ENCODE measurements at places on chromosomes 6 and 20.

- H3K27me3 ChIP-seq = no peaks in the 10 kb centered on the region
- H3K4me1 ChIP-seq = no peaks in the 10 kb centered on the region
- H3K27ac ChIP-seq = peak overlapping the region; percentile 34
- no peaks in the 10 kb centered on the region for H3K36me3 ChIP-seq
These were observed 311.2 kb downstream of the NRN1 start for GRCh38 chr6:5695260-5696245.

DNA sequence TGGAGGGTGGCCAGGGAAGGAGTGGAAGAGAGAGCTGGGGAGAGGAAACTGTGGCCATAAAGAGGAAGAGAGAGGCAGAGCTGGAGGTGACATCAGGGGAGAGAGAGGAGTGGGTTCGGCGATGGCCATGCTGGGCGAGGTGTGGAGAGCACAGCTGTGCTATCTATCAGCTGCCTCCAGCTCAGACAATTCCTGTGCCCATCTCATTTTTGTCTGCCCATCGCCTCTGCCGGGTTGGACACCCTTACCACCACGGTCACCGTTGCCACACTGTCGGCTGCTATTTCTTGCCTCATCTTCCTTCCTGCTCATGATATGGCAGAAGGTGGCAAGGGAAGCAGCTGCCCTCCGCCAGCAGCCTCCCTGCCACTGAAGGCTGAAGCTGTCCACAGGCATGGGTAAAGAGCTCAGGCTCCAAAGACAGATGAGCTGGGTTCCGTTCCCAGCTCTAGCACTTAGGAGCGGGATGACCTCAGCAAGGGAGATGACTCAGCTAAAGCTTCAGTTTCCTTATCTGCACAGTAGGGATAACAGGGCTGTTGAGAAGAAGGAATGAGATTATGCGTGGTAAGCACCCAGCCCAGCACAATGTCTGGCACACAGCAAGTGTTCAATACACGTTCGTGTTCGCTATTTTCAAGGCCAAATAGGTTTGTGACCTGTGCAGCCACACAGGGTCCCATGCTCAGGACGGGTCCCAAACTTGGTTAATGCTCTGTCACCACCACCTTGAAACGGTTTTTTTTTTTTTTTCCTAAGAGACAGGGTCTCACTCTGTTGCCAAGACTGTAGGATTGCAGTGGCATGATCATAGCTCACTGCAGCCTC, 21.9 kb upstream of the TAF8 start:
- H3K4me1 ChIP-seq = peaks cover 16% of the 10 kb centered on the region
- no peak for DNase-seq
- no peaks in the 10 kb centered on the region for H3K36me3 ChIP-seq
- no peak overlapping the region for H3K4me3 ChIP-seq

GRCh38 chr6:86937219-86938079, at the start of gene HTR1E:
Gene HTR1E, plus strand, starts transcription at chr6:86937528. Its CDS starts 77,807 bp downstream, at chr6:87015335.
- H3K4me3 ChIP-seq = no peak within 1 kb of the TSS
- H3K4me1 ChIP-seq = no peaks in the 10 kb centered on the region
- peak; percentile 41 for DNase-seq
- no peaks in the 10 kb centered on the region for H3K27me3 ChIP-seq
- H3K36me3 ChIP-seq = no peaks in the 10 kb centered on the region

GRCh38 chr6:101011186-101011585, 130.1 kb upstream of the ASCC3 start:
- no peak overlapping the region for H3K4me3 ChIP-seq
- H3K27ac ChIP-seq = no peak overlapping the region
- H3K4me1 ChIP-seq = no peaks in the 10 kb centered on the region
- H3K27me3 ChIP-seq = no peaks in the 10 kb centered on the region

- H3K4me1 ChIP-seq = no peaks in the 10 kb centered on the region
- no peak overlapping the region for H3K27ac ChIP-seq
- no peaks in the 10 kb centered on the region for H3K27me3 ChIP-seq
- no peak overlapping the region for H3K4me3 ChIP-seq
- H3K36me3 ChIP-seq = no peaks in the 10 kb centered on the region
These were observed 28.8 kb upstream of the RIPPLY2 start for GRCh38 chr6:83824388-83824801.

- no peaks in the 10 kb centered on the region for H3K4me1 ChIP-seq
- no peak for DNase-seq
- H3K27me3 ChIP-seq = no peaks in the 10 kb centered on the region
- H3K36me3 ChIP-seq = no peaks in the 10 kb centered on the region
- H3K27ac ChIP-seq = no peak overlapping the region
These were observed 41.2 kb downstream of the PDSS2 start for GRCh38 chr6:107418118-107418517.

GRCh38 chr20:8809107-8809953, 259.6 kb upstream of the PLCB4 start:
- H3K4me3 ChIP-seq = no peak overlapping the region
- peaks cover 4% of the 10 kb centered on the region for H3K4me1 ChIP-seq
- H3K36me3 ChIP-seq = no peaks in the 10 kb centered on the region
- no peak overlapping the region for H3K27ac ChIP-seq
- DNase-seq = no peak

DNA sequence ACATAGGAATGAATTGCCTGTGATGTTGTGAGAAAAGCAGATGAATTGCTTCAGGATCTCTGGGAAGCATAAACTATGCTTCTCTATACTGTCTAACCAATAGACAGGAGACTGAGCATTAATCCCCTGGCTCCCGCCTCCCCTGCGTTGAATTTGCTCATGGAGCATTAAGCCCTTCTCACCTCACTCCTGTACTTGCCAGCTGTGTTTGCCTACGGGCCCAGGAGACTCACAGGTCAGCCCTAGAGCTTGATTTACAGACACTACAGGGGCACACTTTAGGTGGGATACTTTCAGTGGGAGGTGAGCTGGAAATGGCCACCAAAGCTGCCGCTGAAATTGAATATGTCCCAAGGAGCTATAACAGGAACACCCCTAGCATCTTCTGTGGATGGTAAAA, 418.7 kb downstream of the CBLN4 start:
- no peak for DNase-seq
- H3K27me3 ChIP-seq = no peaks in the 10 kb centered on the region
- H3K27ac ChIP-seq = no peak overlapping the region
- H3K4me3 ChIP-seq = no peak overlapping the region
- no peaks in the 10 kb centered on the region for H3K36me3 ChIP-seq
- H3K4me1 ChIP-seq = no peaks in the 10 kb centered on the region

All from Peyer's patch (tissue), 4 donors.